Activated B cell treated with CpG ODN at 0.5 μM for 24 hours (primary cell): ENCODE measurements at places on chromosomes 1 and 21.
A peak's percentile ranks its signal among the peaks of the same experiment; 100 is the strongest.

- no peak for DNase-seq
Measured at GRCh38 chr1:230352537-230352936, 73.6 kb downstream of the PGBD5 start.

GRCh38 chr1:17441993-17442357, 2.5 kb upstream of the RCC2 start:
- no peak for DNase-seq

- DNase-seq = no peak
Measured at GRCh38 chr21:45859041-45859761, 122.4 kb upstream of the COL6A1 start.

GRCh38 chr1:2416403-2416802, 4.0 kb upstream of the PEX10 start:
- no peak for DNase-seq

- no peak for DNase-seq
Measured at GRCh38 chr1:95496773-95497172, 262.8 kb downstream of the RWDD3 start.

DNA sequence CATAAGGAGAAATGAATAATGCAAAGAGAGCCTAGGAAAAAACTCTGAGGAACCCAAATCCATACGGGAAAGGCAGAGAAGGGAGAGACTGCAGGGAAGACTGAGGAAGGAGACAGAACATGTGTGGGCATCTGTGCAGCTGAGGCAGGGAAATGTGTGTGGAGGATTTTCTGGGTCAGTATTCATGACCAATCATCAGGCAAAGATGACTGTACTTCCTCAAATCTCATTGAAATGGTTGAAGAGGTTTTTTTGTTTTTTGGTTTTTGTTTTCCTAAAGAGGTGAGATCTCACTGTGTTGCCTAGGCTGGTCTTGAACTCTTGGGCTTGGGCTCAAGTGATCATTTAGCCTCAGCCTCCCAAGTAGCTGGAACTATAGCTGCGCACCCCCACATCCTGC, 15.7 kb downstream of the DIP2A start:
- no peak for DNase-seq

- DNase-seq = no peak
Measured at GRCh38 chr1:162300057-162300917, 76.4 kb downstream of the SPATA46 start.

GRCh38 chr1:176691251-176692228, 228.6 kb downstream of the PAPPA2 start:
- no peak for DNase-seq

- DNase-seq = no peak
Measured at GRCh38 chr1:109762821-109763645, 690 bp downstream of the EPS8L3 start.

GRCh38 chr1:109089242-109090015, 1.1 kb upstream of the TMEM167B start:
- no peak for DNase-seq

DNA sequence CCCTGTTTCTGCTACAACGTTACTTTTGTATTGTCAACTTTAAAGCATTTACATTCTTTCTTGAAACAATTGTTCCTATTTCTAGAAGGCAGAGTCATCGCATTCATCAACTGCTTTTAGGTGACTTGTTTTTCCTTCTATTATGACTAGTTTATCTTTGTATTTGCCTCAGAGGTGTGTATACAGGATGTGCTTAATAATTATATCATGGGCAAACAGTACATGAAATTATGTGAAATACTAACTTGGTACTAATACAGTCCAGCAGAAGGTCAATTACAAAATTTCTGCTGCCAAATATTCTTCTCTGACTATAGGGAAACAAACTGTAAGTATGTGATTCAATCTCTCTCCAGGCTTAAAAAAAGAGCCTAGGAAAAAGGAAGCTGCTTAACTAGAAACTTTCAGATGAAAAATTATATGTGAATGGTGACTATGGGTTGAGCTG, 101.6 kb downstream of the C4BPA start:
- DNase-seq = no peak

- no peak for DNase-seq
Measured at GRCh38 chr1:20344738-20345137, 54.1 kb downstream of the VWA5B1 start.

- peak; percentile 33 for DNase-seq
Measured at GRCh38 chr1:39575191-39576015, 1.2 kb downstream of the PABPC4 start.

DNA sequence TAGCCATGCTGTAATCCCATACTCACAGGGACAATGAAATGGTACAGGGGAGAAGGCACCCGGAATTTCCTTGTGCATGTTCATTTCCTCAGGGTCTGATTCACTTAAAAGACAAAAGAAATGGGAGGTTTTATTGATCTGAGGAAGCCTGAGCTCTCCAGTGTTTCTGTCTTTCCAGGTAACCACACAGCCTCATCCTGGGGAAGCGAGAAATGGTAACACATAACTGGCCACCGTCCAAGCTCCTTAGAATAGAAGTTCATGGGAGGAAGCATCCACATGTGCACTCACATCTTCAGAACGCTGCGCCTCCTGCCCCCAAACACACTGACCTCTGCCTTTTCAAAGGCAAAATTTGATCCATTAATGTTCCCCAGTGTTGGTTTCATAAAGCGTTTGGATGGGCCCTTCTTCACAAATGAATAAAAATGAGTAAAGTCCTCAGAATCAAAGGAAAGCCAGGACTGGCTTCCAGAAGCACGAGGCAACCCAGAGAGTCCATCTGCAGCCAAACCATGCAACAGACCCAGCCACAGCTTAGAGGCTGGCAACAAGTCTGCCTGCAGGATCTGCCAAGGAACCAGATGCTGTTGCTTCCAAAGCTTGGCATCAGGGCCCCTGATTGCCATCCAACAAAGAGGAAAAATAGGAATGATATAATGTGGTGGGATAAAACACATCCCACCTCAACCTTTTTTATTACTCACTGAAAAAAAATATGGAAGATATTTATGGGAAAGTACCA, 120.3 kb downstream of the ZBTB18 start:
- no peak for DNase-seq

DNA sequence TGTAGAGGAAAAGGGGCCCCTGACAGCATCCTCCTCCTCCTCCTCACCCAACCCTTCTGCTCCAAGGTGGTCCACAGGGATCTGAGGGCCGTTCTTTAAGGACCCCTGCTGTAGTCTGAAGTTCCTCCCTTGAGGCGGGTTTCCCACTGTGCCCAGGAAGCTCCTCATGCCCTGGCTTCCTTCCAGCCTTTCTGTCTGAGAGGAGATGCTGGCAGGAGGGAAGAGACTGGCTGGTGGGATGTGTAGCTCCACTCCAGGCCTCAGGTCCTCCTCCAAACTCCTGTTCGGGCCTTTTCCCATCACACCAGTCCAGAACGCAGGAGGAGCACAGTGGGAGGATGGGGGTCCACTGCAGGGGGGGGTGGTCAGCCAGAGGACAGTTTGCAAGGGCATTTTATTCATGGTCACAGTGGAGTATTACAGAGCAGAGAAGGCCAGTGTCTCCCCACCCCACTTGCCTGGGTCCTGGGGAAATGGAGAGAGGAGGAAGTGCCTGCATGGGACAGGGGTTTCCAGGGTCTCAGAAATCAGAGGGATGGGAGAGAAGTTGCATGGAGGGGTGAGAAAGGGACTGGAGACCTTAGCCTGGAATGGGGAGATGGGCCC, 7.8 kb downstream of the ETV3L start:
- no peak for DNase-seq

- no peak for DNase-seq
Measured at GRCh38 chr1:11071463-11072215, 11.8 kb upstream of the SRM start.

GRCh38 chr1:186418503-186418902, 42.4 kb downstream of the PDC start:
- DNase-seq = no peak

- DNase-seq = no peak
Measured at GRCh38 chr1:182003025-182003725, 58.3 kb downstream of the ZNF648 start.

DNA sequence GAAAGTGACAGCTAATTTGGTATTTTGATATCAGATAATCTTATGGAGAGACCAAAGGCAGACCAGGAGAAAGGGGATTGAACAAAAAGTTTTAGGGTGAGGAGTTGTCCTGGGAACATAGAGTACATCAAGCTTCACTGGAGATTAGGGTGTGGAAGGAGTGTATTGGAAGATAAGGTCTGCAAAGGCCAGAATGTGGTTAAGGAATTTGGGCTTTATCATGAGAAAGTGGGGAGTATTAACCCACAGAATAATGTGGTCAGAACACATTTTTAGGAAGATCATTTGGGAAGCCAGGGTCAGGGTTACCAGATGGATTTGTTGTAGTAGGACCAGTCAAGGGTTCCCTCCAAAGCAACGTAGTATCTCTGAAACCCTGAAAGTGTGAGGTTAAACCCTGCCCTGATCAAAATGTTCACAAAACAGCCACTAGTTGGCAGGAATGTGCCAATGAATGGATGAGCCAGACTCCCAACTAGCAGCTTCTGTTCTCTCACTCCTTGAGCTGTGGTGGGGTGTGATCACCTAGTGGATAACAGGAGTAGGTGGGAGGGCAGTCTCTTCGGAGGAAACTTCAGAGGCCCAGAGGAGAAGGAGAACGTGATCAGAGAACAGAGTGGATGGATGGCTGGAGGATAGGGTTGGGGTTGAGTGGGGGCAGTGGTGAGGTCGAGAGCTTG, 35.8 kb downstream of the SLC2A1 start:
- no peak for DNase-seq

- no peak for DNase-seq
Measured at GRCh38 chr21:16913010-16913409, 599.8 kb upstream of the CXADR start.

GRCh38 chr1:25051906-25052305, 121.8 kb upstream of the RUNX3 start:
- no peak for DNase-seq

DNA sequence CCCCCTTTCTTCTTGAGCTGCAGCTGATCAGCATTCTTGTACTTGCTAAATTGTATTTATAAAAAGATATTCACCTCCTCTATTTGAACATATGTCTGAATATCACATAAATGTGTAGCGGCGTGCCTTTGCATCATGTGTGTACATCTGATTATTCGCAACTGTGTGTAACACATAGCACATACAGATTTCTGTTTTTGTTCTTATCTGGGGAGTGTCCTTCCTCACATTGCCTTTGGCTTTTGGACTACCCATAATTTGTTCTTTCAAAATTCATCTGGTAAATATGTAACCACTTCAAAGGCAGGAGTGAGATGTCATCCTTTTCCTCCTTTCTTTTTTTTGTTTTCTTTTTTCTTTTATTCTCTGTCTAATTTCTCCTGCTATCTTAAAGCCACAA, 113.6 kb downstream of the PBX1 start:
- DNase-seq = no peak

- no peak for DNase-seq
Measured at GRCh38 chr1:4494558-4494957, 159.9 kb upstream of the AJAP1 start.

DNA sequence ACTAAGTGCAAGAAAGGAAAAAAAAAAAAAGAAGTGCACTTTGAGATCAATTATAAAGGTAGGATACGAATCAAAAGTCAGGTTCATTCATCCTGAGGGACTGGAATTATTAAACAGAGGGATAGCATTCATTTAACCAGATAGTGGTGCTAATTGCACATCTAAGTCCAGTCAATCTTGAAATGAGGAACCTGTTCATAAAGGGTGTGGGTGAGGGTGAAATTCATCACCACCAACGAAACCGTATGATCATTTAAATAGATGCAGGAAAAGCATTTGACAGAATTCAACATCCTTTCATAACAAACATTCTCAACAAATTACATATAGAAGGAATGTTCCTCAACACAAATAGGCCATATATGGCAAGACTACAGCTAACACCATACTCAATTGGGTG, 5.6 kb downstream of the CTSS start:
- no peak for DNase-seq

GRCh38 chr1:160544647-160545046, 21.6 kb upstream of the SLAMF6 start:
- no peak for DNase-seq

DNA sequence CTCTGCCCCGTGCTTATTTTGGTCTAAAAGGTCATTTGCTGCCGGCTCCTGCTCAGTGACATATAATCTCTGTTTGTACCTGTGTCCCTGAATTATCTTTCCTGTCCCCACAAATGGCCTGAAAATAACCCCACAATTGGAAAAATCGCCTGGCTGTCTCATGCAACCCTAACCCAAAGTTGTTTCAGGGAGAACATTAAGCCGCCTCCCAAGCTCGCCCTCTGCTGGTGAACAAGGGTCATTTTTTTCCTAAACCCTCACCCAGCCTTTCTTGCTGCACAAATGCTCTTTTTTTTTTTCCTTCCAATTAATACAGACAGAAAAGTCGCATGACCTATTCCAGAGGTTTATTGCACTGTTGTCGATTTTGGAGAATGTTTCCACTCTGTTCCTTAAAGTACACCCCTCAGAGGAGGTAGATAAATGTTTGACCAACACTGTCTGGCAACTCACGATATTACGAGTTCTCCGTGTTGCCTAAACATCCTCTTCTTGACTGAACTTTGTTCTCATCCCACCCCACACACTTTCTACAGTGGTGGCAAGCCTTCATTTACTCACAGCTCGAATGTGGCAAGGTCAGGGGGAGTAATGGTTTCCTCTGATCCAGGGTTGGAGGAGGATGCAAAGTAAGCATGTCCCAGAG, 148.7 kb downstream of the ZZZ3 start:
- DNase-seq = no peak

DNA sequence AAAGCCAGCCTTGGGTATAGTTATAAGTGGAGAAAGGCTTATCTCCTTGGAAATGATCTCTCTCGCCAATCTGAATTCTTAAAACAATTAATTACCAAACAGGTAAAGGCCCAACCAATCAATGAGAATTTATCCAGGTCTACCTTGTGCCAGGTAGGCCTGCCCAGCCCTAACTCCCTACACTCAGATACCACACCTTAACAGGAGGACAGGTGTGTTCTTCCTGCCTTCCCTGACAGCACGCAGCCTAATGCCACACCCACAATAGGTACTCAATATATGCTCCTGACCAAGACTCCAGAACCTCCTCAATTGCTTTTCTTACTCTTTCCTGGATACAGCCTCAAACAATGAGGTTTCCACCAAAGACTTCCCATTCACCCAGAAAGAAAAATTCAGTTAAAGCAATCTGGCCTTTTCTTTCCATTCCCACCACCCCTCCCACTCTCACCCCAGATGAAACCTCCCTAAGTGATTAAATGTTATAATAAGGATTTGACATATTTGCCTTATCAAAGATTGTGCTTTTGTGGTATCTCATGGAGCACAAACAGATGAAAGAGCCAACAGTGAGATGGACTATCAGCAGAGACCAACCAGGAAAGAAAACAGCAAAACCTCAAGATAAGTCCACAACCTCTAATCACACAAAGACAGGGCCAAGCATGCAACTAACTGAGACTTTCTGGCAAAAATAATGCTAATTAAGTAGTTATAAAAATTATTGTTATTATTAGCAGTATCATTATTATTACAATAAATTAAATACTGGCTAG, 25.6 kb downstream of the TRABD2B start:
- DNase-seq = no peak
